Hair follicle dermal papilla cell (primary cell): ENCODE measurements at places on chromosomes 7 and 10. TPM values are rescaled to one million over a fixed set of nuclear protein-coding genes. Genes with fewer than 3 reads are reported as not detected.

The AMPH gene
- 18.3 and 22.6 TPM in 2 replicates for total RNA-seq

The CELF2 gene
- 24.7 and 26.1 TPM in 2 replicates for total RNA-seq

The RBP3 gene
- not detected in 2 replicates for total RNA-seq

The GPR15LG gene
- total RNA-seq = not detected in 2 replicates

The CHN2 gene
- 0.36 TPM in 1 of 2 replicates, not detected in the other for total RNA-seq

The PLEKHS1 gene
- 0.16 and 0.24 TPM in 2 replicates for total RNA-seq

The WEE2 gene
- under 0.01 TPM in 1 of 2 replicates, not detected in the other for total RNA-seq

The KCNH2 gene
- 0.16 TPM in 1 of 2 replicates, not detected in the other for total RNA-seq

The VAX1 gene
- not detected in 2 replicates for total RNA-seq

The SUN3 gene
- total RNA-seq = not detected in 2 replicates

The MEOX2 gene
- total RNA-seq = 4.5 and 7.6 TPM in 2 replicates

The PSMA2 gene
- 43.5 and 52.6 TPM in 2 replicates for total RNA-seq

The SSC4D gene
- 0.32 and 1.2 TPM in 2 replicates for total RNA-seq

The ZNF511 gene
- 21.7 and 23.2 TPM in 2 replicates for total RNA-seq

The CCDC3 gene
- 0.36 and 1.5 TPM in 2 replicates for total RNA-seq

The AOAH gene
- not detected in 2 replicates for total RNA-seq

The GIMAP8 gene
- not detected in 2 replicates for total RNA-seq

The SPAG6 gene
- total RNA-seq = not detected in 2 replicates
